Activated T-cell treated with anti-CD3 and anti-CD28 coated beads, Interleukin-2, amount 50 U/mL, for 72 hours (primary cell): ENCODE measurements at places on chromosomes 13 and 19. TPM values are rescaled to one million over a fixed set of nuclear protein-coding genes. Genes with fewer than 3 reads are reported as not detected.

GRCh38 chr13:79847882-79848592 lies 367.1 kb downstream of the NDFIP2 start:
- H3K4me1 ChIP-seq, result no peaks in the 10 kb centered on the region
- no peak overlapping the region for H3K27ac ChIP-seq
- DNase-seq, result no peak
- no peaks in the 10 kb centered on the region for H3K27me3 ChIP-seq
- no peak overlapping the region for H3K4me3 ChIP-seq

DNA sequence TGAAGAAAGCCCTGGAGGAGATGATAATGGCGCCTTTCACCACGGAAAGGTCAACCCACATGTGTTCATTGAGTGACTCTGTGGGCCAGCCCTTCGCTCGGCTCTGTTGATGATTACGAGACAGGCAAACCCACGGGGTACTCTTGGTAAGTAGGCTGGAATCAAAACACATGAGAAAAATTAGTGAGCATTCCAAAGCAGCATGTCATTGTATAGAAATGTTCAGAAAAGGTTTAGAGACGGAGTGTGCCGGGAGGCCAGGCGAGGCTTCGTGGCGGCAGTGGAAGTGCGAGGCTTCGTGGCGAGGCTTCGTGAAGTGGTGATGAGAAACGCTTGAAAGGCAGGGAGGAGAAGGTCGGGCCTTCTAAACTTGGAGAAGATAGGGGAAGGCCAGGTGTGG lies 144.3 kb downstream of the ZNF536 start:
- H3K27ac ChIP-seq, result no peak overlapping the region
- DNase-seq, result no peak
- no peak overlapping the region for H3K4me3 ChIP-seq
- no peaks in the 10 kb centered on the region for H3K27me3 ChIP-seq
- no peaks in the 10 kb centered on the region for H3K4me1 ChIP-seq

- H3K27me3 ChIP-seq, result no peaks in the 10 kb centered on the region
- DNase-seq, result no peak
- peaks cover 24% of the 10 kb centered on the region for H3K4me1 ChIP-seq
- H3K36me3 ChIP-seq, result peaks cover 32% of the 10 kb centered on the region
These were observed 859 bp downstream of the ZNF568 start for GRCh38 chr19:36916991-36917390.

GRCh38 chr13:78193846-78194245 lies 275.2 kb upstream of the EDNRB start:
- no peaks in the 10 kb centered on the region for H3K27me3 ChIP-seq
- H3K4me3 ChIP-seq, result no peak overlapping the region

- no peak overlapping the region for H3K27ac ChIP-seq
- H3K4me1 ChIP-seq, result no peaks in the 10 kb centered on the region
- DNase-seq, result no peak
- no peaks in the 10 kb centered on the region for H3K36me3 ChIP-seq
These were observed 408.3 kb downstream of the ZNF536 start for GRCh38 chr19:30780456-30780855.

DNA sequence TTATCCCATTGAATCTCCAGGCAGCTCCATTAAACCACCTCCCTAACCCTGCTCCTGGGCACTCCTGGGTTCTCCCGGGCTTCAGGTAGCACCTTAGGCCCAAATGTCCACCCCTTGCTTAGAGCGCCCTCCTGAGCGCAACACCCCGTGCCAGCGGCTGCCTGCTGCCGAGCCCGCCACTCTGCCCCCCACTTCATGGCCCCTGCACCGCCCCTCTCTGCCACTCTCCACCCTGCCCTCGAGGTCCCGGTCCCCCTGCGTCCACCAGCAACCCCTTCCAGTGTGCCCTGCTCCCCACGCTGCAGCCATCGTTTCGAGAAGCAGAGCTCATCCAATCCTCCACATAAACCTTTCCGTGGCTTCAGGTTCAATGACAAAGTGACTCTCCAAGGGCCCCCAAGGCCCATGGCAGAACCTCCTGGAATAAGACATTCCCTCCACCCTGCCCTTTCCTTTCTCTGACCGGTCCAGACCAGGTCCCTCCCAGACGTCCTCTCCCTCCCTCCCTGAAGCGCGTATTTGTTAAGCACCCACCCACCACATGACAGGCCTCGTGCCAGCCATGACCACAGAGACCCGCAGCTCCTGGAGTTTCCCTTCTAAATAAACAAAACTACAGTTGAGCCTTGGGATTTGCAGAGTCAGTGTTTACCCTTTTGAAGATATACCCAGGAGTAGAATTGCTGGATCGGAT lies 66.6 kb downstream of the ARHGEF18 start:
- no peaks in the 10 kb centered on the region for H3K27me3 ChIP-seq
- H3K27ac ChIP-seq, result no peak overlapping the region
- no peak overlapping the region for H3K4me3 ChIP-seq
- peaks cover 12% of the 10 kb centered on the region for H3K36me3 ChIP-seq

DNA sequence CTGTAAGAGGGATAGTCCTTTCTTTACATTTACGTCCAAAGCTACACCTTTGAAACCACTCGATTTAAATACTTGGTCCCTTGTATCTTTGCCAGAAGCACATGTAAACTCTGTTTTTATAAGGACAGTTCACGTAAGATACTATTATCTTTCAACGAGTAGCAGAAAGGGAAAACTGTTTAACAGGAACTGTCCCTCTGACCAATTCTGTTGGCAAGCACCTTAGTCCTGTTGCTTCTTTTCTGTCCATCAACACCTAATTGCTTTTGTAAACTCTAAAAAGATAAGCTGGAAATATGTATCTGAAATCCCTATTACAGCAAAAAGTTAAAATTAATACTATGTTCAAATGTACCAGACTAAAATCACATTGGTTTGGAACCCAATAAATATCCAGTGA lies 37.4 kb downstream of the PCDH9 start:
- no peak overlapping the region for H3K4me3 ChIP-seq
- no peak for DNase-seq
- no peaks in the 10 kb centered on the region for H3K4me1 ChIP-seq

GRCh38 chr13:24217601-24218281 lies 57.2 kb downstream of the SPATA13 start:
- no peaks in the 10 kb centered on the region for H3K36me3 ChIP-seq
- H3K27ac ChIP-seq, result no peak overlapping the region
- H3K4me1 ChIP-seq, result peaks cover 27% of the 10 kb centered on the region
- H3K27me3 ChIP-seq, result no peaks in the 10 kb centered on the region

- no peaks in the 10 kb centered on the region for H3K4me1 ChIP-seq
- no peak for DNase-seq
These were observed 107.5 kb downstream of the PCCA start for GRCh38 chr13:100196375-100196774.

- peaks cover 31% of the 10 kb centered on the region for H3K27me3 ChIP-seq
- DNase-seq, result no peak
- H3K36me3 ChIP-seq, result peaks cover 3% of the 10 kb centered on the region
- H3K27ac ChIP-seq, result no peak overlapping the region
These were observed 114.4 kb upstream of the TMTC4 start for GRCh38 chr13:100789025-100789424.

CD70 gene
- 25.0 TPM for total RNA-seq

DOCK6 gene
- total RNA-seq, result 9.1 TPM

CBY2 gene
- total RNA-seq, result 0.32 TPM

CYP2A7 gene
- total RNA-seq, result not detected

LRRC4B gene
- not detected for total RNA-seq

SPATA13 gene
- 60.8 TPM for total RNA-seq

ICAM4 gene
- total RNA-seq, result 1.5 TPM

CGB1 gene
- total RNA-seq, result not detected
